ENCODE measurements at places on chromosomes 1 and 21.

DNA sequence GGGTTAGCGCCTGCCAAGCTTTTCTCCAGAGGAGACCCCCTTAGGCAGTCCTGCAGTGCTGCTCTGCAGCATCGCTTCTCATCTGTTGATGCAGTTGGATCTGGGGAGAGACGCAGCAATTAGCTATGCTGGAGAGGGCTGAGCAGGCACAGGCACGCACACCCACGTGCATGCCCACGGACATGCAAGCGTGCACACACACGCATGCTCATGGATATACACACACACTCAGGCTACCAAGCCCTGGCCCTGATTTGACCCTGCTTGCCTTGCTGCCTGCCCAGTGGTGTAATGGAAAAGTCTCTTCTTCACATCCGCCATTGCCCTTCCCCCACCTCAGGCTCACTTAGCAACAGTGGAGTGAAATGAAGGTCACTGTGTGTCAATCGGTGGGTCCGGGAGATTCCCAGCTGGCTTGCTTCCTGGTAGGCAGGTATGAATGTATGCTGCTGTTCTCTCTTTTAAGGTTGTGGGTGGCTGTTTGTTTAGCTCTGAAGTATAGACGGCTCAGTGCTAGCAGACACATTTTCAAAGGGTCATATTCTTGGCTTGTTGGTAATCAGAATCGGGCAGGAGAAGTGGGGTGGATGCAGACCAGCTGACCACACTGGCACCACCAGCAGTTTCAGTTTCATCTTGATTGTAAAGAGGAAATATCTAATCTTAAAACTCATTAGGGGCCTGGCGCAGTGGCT lies 9.5 kb downstream of the ATP1B1 start:
- peak; percentile 64 for DNase-seq

DNA sequence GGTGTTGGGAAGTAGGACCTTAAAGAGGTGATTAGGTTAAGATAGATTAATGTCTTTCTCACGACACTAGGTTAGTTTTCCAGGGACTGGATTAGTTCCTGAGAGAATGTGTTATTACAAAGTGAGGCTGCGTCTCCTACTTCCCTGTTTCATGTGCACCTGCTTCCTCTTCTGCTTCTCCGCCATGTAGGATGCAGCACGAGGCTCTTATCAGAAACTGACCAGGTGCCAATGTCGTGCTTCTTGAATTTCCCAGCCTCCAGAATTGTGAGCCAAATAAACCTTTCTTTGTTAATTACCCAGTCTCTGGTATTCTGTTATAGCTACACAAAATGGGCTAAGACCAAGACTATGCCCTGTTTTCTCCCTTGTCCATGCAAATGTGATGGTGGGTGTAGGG lies 152.2 kb upstream of the LMO4 start:
- no peak for DNase-seq

DNA sequence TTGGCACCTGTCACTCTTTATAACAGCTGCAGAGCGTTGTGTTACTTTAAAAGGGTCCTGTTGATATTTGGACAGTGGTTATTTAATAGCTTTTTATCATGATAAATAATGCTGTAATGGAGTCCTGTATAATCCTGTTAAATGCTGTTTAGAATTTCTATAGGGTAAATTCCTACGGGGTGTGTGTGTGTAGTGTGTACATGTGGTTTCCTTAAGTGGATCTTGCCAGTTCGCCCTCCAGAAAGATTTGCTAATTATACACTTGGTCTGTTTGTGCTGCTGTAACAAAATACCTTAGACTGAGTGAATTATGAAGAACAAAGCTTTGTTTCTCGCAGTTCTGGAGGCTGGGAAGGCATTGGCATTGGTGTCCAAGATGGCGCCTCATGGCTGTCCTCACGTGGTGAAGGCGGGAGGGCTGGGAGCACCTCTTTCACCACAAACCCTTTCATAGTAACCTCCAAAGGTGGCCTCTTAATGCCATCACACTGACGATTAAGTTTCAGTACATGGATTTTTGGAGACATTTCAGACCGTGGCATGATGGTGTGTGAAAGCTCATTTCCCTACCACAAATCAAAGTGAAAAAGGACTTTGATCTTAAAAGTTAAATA lies 11.2 kb downstream of the PRMT2 start:
- no peak for DNase-seq

- no peak for DNase-seq
These were observed 91.4 kb downstream of the PRKAB2 start for GRCh38 chr1:147080671-147081394.

DNA sequence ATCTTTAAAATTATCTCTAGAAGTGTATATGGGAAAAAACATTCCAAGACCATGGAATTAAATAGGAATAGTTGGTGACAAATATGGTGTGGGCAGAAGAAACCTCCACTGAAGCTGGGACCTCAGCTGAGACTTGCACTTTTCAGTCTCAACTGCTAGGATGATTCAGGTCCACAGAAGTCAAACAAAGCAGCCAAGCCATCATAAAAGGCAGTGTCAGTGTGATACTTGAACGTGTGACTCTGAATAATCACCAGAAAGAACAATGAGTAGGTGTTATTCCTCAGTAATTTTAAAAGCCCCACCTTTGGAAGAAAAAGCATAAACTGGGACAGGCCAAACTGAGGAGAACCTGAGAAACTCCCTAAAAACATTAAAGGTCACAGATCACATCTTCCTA lies 90.7 kb downstream of the ZNF281 start:
- no peak for DNase-seq

- no peak for DNase-seq
These were observed 20.0 kb downstream of the PHLDA3 start for GRCh38 chr1:201448990-201449389.

- peak; percentile 22 for DNase-seq
These were observed 706 bp downstream of the CREB3L4 start for GRCh38 chr1:153968408-153968807.

- no peak for DNase-seq
These were observed 21.1 kb downstream of the IPO9 start for GRCh38 chr1:201850053-201850397.

DNA sequence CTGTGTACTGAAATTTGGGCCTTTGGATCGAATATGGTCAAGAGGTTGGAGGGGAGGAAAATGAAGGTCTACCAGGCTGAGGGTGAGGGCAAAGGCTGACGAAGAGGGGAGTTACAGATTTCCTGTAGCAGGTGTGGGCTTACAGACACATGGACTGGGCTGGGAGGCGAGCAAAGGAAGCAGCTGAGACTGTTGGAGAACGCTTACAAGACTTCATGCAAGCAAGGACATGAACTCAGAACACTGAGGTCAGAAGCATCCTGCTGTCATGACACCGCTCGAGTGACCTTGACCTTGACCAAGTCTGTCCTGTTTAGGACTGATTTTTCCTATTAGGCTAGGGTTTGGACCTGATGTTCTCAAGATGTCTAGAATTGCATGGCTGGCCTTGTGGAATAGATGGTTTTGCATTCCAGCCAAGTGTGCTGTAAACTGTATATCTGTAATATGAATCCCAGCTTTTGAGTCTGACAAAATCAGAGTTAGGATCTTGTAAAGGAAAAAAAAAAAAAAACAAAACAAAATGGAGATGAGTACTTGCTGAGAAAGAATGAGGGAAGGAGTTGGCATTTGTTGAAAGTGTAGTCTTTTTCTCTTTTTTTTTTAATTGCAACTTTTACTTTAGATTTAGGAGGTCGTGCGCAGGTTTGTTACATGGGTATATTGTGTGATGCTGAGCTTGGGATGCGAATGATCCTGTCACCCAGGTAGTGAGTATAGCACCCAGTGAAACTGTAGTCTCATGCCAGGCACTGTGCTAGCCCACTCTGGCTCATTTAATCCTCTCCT lies 5.8 kb downstream of the ELF3 start:
- peak; percentile 35 for DNase-seq

DNA sequence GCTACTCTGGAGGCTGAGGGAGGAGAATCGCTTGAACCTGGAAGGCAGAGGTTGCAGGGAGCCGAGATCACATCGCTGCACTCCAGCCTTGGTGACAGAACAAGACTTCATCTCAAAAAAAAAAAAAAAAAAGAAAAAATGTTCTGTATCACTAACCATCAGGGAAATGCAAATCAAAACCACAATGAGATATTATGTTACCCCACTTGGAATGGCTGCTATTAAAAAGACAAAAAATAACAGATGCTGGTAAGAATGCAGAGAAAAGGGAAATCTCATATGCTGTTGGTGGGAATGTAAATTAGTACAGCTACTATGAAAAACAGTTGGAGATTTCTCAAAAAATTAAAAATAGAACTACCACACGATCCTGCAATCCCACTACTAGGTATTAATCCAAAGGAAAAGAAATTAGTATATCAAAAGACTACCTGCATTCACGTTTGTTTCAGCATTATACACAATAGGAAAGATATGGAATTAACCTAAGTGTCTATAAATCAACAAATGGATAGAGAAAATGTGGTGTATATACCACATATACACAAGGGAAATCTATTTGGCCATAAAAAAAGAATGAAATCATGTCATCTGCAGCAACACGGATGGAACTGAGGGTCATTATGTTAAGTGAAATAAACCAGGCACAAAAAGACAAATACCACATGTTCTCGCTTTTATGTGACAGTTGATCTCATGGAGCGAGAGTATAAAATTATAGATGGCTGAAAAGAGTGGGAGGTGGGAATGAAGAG lies 62.6 kb downstream of the ABL2 start:
- peak; percentile 64 for DNase-seq

GRCh38 chr1:19463504-19463803 lies 21.9 kb downstream of the CAPZB start:
- DNase-seq: no peak

DNA sequence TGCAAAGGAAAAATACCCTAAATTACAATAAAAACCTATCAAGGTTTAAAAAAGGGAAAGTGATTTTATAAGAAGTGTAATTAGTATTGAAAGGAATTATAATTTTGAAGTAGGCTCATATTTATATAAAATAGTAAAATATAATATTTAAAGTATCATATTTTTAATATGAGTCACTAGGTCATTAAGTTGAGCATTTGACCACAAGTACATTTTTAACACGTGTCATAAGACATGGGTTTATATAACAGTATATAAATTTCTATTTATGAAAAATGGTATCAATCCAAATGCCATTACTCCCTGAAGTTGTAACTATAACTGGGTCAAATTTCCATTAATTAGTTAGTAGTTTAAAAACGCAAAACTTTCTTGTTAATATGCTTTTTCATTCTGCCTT lies 365.9 kb downstream of the COL11A1 start:
- no peak for DNase-seq

DNA sequence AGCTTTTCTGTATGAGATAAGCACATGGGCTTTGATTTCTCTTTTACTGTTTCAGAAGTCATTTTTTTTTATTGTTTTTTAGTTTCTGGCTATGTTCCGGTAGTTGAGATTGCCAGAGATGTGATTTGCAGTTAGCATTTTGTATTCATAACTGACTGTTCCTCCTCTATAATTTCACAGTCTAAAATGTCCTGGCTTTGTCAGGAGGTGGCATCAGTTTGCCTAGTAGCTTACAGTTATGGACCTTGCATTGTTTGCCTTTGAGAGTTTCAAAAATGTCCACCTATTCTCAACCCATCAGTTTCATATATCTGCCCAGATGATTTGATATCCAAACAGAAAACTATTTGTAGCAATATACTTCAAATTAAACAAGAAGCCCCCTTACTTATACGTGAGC lies 39.5 kb upstream of the ST6GALNAC3 start:
- no peak for DNase-seq

- DNase-seq: no peak
These were observed 1.6 kb downstream of the FAM3B start for GRCh38 chr21:41318218-41318617.

DNA sequence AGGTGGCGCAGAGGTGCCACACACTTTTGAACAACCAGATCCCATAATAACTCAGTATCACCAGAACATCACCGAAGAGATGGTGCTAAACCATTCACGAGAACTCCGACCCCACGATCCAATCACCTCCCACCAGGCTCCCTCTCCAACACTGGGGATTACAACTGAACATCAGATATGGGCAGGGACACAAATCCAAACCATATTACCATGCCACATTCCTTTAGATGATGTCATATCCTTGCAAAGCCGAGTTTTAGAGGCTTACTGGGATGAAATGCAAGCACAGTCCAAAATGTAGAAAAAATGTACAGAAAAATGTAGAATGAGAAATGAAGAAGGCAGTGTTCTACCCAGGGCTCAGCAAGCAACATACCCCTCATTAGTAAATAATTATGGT lies 64.7 kb downstream of the SGIP1 start:
- DNase-seq: peak; percentile 49

- DNase-seq: peak; percentile 71
These were observed 80.1 kb downstream of the STUM start for GRCh38 chr1:226628612-226629155.

GRCh38 chr1:220135755-220136154 lies 41.8 kb downstream of the IARS2 start:
- no peak for DNase-seq

- DNase-seq: no peak
These were observed 23.8 kb upstream of the CSF1 start for GRCh38 chr1:109886827-109887226.

DNA sequence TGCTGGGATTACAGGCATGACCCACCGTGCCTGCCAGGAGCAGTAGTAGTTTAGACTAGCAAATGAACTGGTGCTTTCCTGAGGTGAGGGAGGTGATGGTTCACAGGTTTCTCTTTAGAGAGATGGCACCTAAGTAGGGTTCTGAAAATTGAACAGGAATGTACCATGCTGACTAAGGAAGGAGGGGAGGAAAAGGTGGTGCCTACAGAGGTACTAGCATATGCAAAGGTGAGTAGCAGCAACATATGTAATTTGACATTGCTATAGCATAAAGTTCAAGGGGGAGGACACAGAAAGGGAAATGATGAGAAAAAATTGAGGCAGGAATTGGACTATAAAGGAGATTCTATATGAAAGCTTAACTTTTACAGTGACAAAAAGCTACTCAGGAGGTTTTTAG lies 65.9 kb upstream of the RBM34 start:
- DNase-seq: no peak

DNA sequence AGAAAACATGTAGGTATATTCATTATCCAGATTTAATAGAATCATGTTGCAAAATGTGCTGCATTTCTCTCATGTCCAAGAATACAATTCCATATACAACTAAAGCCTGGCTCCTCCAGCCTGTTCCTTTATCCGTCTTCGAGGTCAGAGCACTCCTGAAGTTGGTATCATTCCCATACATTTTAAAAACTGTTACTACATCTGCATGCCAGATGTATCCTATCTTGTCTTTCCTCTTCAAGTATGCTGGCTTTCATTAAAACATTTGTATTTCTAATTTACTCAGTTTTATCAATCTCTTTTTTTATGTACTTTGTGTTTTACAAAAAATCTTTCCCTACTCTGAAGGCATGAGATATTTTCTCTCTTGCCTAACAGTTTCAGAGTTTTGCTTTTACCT lies 536.6 kb upstream of the USP24 start:
- no peak for DNase-seq

- DNase-seq: peak; percentile 23
These were observed 22.9 kb downstream of the ATP2B4 start for GRCh38 chr1:203649551-203649998.
